Hematopoietic multipotent progenitor cell treated with erythropoietin and hydrocortisone succinate and interleukin-3 and kit ligand, for 6 days (in vitro differentiated cells): ENCODE measurements at places on chromosomes 4 and X.

GRCh38 chrX:9285342-9285771 is 179.5 kb upstream of the TBL1X start:
- DNase-seq: no peak

GRCh38 chr4:141636082-141636770 is at the start of gene IL15:
TSS of gene IL15 (plus strand) at chr4:141636583. CDS start at chr4:141719465, 82,882 bp downstream.
- DNase-seq: peak; percentile 57

DNA sequence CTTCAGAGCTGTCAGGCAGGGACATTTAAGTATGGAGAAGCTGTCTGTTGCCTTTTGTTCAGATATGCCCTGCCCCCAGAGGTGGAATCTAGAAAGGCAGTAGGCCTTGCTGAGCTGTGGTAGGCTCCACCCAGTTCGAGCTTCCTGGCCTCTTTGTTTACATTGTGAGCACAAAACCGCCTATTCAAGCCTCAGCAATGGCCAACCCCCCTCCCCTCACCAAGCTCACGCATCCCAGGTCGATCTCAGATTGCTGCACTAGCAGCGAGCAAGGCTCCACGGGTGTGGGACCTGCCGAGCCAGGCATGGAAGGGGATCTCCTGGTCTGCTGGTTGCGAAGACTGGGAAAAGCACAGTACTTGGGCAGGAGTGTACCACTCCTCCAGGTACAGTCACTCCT is 59.3 kb downstream of the ZNF674 start:
- no peak for DNase-seq

- DNase-seq: no peak
Measured at GRCh38 chr4:10730590-10730989, 46.0 kb upstream of the CLNK start.

DNA sequence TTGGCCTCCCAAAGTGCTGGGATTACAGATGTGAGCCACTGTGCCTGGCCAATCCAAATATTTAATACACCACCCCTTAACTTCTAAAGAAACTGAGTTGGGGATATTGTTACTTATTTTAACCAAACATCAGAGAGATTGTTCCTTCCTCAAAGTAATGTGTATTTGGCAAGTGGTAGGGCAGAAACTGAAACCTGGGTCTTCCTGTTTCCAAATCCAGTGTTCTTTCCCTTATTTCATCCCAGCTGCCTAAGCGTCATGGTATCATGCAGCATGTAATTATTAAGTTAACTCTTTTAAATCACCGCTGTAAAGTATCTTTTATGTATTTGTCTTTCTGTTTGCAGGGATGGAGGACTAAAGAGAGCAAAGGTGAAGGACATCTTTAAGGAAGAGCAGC is 68.4 kb downstream of the GPAT3 start:
- DNase-seq: no peak

- no peak for DNase-seq
Measured at GRCh38 chrX:73268463-73268862, 53.8 kb upstream of the NAP1L2 start.

GRCh38 chrX:151729056-151729725 is 5.4 kb upstream of the CNGA2 start:
- no peak for DNase-seq

DNA sequence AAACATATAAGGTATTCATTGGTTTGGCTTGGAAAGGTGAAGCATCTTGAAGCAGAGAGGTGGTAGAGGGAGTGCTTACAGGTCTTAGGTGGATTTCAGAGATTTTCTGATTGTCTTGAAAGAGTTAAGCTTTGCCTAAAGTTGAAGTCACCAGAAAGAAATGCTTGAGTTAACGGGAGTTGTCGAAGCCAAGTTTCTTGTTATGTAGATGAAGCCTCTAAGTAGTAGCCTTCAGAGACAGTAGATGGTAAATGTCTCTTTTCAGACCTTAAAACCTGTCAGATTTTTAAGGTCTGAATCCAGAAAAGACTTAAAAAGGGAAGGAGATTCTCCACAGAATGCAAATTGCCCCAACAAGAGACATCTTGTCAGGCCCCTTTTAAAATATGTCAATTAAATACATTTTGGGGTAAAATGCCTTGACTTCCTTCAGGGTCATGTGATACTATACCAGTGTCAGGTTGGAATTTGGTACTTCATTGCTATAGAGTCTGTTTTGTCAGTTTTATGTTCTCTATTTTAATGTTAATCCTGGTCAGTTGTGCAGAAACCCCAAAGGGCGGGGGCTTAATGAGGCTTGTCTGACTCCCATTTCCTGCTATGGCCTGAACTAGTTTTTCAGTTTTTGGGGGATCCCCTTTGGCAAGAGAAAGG is 81.0 kb downstream of the PCDH18 start:
- DNase-seq: no peak

DNA sequence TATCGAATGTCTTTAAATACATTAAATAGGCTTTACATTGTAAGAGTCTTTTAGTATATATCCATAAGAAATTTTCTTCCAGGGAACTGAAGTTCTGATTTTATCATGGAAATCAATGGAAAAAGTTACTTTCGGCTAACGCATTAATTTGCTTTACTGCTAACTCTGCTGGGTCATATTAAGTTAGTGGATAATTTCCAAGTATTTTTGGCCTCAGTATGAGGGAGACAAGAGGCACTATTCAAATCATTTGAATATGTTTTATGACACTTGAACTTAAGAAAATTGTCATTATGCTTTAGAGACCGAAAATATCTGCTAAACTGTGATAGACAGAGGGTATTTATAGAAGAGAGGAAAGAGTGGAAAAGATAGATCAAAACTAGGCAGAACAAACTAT is 237.5 kb downstream of the PCDH7 start:
- no peak for DNase-seq

GRCh38 chr4:54368281-54369265 is 139.5 kb downstream of the PDGFRA start:
- DNase-seq: peak; percentile 27

- no peak for DNase-seq
Measured at GRCh38 chrX:108072746-108073145, 18.6 kb downstream of the PSMD10 start.

- no peak for DNase-seq
Measured at GRCh38 chr4:185809533-185810071, 2.4 kb downstream of the SORBS2 start.

GRCh38 chr4:16532240-16532970 is 306.1 kb upstream of the TAPT1 start:
- DNase-seq: peak; percentile 58

- no peak for DNase-seq
Measured at GRCh38 chr4:141013899-141014298, 119.4 kb downstream of the RNF150 start.

DNA sequence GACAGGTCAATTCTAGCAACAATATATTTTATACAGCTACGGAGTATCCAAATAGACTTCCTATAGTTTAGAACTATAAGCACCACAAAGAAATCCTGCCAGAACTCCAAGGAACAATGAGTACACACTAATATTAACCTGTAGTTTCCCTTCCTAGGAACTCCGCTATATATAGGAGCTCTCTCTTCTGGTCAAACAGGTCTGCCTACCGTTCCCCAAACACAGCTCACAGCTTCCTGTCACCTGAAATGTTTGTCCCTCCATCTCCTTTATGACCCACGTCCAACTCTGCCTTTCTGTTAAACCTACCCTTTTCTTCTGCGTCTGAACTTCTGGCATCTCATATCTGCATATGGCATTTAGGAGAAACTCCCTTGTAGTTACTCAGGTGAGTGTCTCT is 10.5 kb upstream of the GJB1 start:
- DNase-seq: no peak

GRCh38 chr4:113183032-113183605 is 133.7 kb downstream of the ANK2 start:
- DNase-seq: no peak

GRCh38 chrX:20315140-20315539 is 48.4 kb upstream of the RPS6KA3 start:
- no peak for DNase-seq

DNA sequence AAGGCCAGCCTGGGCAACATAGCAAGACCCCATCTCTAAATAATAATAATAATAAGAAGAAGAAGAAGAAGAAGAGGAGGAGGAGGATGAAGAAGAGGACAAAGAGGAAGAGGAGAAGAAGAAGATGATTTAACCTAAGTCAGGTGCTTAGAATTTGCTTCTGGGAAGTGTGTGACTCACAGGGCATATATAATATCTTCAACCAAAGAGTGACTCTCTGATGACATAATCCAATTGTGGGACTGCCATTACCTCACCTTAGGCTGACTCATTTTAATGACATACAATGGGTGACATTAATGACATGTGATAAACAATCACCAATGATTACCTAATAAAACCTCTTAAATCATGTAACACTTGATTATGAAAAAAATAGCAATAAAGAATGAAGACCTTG is 32.7 kb upstream of the MBTPS2 start:
- no peak for DNase-seq

DNA sequence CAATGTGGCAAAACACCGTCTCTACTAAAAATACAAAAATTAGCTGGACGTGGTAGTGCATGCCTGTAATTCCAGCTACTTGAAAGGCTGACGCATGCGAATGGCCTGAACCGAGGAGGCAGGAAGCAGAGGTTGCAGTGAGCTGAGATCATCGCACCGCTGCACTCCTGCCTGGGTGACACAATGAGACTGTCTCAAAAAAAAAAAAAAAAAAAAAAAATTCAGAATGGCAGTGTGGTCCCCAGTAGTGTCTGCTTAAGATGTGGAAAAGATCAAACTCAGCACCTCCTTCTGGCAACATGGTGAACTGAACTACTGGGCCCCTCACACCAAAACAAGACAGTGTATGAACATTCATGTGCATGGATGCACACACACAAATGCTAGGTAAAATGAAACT is 32.2 kb downstream of the SMS start:
- DNase-seq: no peak

DNA sequence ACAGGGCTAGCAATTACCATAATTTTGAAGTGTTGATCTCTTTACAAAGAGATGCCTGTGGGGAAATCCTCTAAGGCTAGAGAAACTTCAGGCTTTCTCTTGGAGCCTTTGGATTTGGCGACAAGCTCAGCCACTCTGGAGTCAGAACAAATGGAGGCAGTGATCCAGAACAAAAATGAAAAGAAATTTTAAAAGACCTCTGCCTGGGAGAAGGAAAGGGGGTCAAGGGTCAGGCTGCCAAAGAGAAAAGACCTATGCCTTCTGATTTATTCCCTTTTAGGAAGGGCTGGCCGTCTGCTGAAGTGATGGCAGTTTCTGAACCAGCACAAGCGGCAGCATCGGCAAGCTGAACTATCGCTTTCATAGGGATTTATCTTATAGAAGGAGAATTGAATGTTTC is 140.8 kb upstream of the SFRP2 start:
- DNase-seq: no peak

- DNase-seq: no peak
Measured at GRCh38 chr4:23769406-23769805, 120.4 kb downstream of the PPARGC1A start.

DNA sequence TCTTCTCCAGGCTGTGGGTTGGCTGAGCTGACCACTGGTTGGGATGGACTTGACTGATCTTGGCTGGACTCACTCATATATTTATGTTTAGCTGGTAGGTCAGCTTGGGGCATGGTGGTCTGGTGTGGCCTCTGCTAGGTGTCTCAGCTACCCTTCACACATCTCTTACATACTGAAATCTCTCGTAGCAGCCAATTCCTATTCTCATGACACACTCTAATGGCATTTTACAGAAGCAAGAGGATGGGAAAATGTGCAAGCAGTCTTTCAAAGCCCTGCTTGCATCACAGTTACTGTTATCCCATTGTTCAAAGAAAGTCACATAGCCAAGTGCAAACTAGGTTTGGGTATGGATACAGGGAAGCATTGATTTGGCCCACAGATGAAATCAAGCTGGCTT is 55.5 kb upstream of the PCDH18 start:
- DNase-seq: no peak

DNA sequence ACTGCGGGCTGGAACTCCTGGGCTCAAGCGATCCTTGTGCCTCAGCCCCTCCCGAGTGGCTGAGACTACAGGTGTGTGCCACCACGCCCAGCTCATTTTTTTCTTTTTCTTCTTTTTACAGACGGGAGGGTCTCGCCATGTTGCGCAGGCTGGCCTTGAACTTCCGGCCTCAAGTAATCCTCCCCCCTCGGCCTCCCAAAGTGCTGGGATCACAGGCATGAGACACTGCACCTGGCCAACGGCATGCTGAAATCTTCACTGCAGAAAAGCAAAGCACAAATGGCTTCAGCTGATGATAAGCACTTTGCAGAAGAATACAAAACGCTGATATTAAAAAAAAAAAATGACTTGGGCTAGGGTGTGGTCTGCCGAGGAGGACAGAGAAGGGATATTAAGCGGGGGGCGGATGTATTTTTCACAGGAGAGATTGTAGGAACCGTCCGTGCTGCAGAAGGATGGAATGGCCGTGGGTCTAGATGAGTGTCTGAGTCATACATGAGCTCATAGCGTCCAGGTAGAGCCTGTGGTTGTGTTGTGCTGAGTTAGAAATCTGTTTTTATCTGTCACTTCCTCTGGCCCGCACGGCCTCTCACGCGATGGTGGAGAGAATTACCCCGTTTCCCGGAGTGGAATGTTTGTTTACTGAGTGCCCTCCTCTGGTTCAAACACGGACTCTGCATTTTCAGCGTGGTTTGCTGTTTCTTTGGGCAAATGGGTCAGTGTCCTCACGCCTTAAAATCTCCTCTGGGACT is 8.5 kb upstream of the AKAP17A start:
- peak; percentile 63 for DNase-seq

DNA sequence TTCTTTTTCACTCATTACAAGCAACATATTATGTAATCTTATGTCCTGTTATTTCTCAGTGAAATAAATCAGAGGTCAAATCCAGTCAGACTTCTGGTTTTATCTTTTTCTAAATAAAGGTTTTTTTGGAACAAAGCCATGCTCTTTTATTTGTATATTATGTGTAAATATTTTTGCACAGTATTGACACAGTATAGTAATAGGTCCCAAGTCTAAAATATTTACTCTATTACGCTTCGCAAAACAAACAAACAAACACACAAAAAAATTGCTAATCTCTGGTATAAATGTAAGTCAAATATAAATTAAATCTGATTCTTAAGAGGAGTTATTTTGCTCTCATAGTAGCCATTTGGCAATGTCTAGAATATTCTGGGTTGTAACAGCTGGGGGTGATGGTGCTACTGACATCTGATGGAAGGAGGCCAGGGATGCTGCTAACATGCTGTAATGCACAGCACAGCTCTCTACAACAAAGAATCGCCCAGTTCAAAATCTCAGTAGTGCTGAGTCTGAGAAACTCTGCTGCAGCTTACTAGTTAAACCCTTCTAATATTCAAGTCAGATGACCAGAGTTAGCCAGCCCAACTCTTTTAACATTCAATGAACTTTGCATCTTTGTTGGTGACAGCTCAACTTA is 602.1 kb downstream of the RAB28 start:
- no peak for DNase-seq

GRCh38 chr4:102758241-102759160 is 2.3 kb downstream of the MANBA start:
- DNase-seq: peak; percentile 27

- no peak for DNase-seq
Measured at GRCh38 chr4:24245491-24245820, 338.9 kb downstream of the DHX15 start.

GRCh38 chr4:1105662-1106061 is 7.7 kb downstream of the RNF212 start:
- DNase-seq: no peak

- no peak for DNase-seq
Measured at GRCh38 chr4:185966997-185967775, 101.8 kb upstream of the TLR3 start.
